GM23338 (cell line): ENCODE measurements at places on chromosomes 7 and 10. TPM values are rescaled to one million over a fixed set of nuclear protein-coding genes. Genes with fewer than 3 reads are reported as not detected.

ITGA8 gene
- total RNA-seq, result not detected in 2 replicates

MPLKIP gene
- 42.8 and 64.0 TPM in 2 replicates for total RNA-seq

- no peaks in the 10 kb centered on the region for H3K4me1 ChIP-seq
- no peaks in the 10 kb centered on the region for H3K36me3 ChIP-seq
- DNase-seq, result no peak
- no peaks in the 10 kb centered on the region for H3K27me3 ChIP-seq
Observed at GRCh38 chr7:32259931-32260596, 189.9 kb upstream of the PDE1C start.

MSMB gene
- not detected in 2 replicates for total RNA-seq

- H3K36me3 ChIP-seq, result no peaks in the 10 kb centered on the region
- no peak overlapping the region for H3K4me3 ChIP-seq
- no peaks in the 10 kb centered on the region for H3K27me3 ChIP-seq
- H3K27ac ChIP-seq, result no peak overlapping the region
Observed at GRCh38 chr7:72781161-72781560, 46.8 kb downstream of the TYW1B start.

GRCh38 chr7:132464740-132465139, 111.5 kb downstream of the PLXNA4 start:
- H3K4me3 ChIP-seq, result no peak overlapping the region
- H3K4me1 ChIP-seq, result peaks cover 16% of the 10 kb centered on the region
- no peaks in the 10 kb centered on the region for H3K27me3 ChIP-seq
- H3K36me3 ChIP-seq, result no peaks in the 10 kb centered on the region

UCMA gene
- total RNA-seq, result 8.6 and 12.7 TPM in 2 replicates

GRCh38 chr7:18541181-18541870, 45.8 kb downstream of the HDAC9 start:
- no peak overlapping the region for H3K4me3 ChIP-seq
- no peak for DNase-seq
- no peak overlapping the region for H3K27ac ChIP-seq
- H3K36me3 ChIP-seq, result no peaks in the 10 kb centered on the region

DNA sequence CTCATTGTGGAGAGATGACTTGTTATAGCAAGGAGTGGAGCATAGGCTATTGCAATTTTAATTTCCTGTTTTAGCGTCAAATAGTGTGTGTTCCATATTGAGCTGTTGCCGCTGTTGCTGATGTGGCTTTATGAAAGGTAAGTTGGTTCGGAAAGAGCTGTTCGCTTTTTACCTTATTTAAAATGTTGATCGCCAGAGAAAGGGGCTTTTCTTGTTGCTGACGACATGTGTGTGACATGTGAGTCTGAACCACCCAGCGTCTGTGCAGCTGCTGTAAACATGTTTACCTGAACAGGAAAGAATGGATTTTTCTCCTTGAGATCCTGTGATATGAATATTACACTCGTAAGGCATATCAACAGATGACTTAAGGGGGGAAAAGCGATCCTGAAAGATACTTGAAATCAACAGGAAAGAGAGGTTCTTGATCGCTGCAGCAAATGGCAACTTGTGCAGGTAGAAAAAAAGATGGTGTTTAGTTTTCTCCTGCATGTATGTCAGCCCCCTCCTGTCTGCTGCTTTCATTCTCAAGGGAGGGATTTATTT, 2.5 kb downstream of the ZEB1 start:
- peaks cover 12% of the 10 kb centered on the region for H3K4me1 ChIP-seq
- peaks cover 84% of the 10 kb centered on the region for H3K27me3 ChIP-seq
- no peaks in the 10 kb centered on the region for H3K36me3 ChIP-seq
- peak overlapping the region; percentile 61 for H3K4me3 ChIP-seq
- H3K27ac ChIP-seq, result no peak overlapping the region
- DNase-seq, result peak; percentile 3

ATRNL1 gene
- 24.0 and 29.7 TPM in 2 replicates for total RNA-seq

DNA sequence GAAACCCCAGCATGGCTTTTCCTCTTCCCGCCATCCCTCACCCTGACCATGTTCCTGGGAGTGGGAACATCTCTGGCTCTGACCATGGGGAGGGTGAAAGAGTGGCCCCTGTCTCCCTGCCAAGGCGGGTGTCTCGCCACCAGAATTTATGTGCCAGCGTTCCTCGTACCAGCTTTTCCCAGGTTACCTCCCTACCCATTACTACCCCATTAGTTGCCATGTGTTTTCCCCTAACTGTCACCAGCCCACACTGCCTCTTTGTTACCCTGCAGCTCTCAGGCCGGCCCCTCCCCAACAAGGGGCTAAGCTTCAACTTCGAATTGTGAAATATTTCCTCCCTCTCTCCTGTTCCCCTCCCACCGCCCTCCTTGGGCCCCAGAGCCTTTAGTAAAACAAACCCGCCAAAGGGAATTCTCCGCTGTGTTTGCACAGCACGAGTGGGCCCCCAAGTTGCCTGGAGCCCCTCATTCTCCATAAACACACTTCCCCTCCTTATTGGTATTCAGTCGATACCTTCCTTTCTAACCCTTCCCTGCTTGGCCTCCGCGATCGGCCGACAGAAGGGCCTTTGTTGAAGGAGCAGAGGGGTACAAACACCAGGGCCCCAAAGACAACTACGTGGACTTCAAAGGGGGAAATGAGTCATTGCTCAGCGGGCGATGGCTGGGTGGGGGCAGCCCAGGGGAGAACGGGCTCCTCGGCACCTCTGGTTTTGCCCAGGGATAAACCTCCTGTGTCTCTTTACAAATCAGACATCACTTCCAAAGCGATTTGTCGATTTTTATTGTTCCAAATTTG, 45.5 kb downstream of the SLIT1 start:
- H3K27ac ChIP-seq, result no peak overlapping the region
- no peaks in the 10 kb centered on the region for H3K36me3 ChIP-seq
- no peaks in the 10 kb centered on the region for H3K27me3 ChIP-seq
- peaks cover 15% of the 10 kb centered on the region for H3K4me1 ChIP-seq
- DNase-seq, result peak; percentile 39

GRCh38 chr7:49781996-49782395, 8.6 kb downstream of the VWC2 start:
- H3K4me3 ChIP-seq, result no peak overlapping the region
- H3K36me3 ChIP-seq, result no peaks in the 10 kb centered on the region
- no peaks in the 10 kb centered on the region for H3K4me1 ChIP-seq
- no peaks in the 10 kb centered on the region for H3K27me3 ChIP-seq

LIPF gene
- not detected in 2 replicates for total RNA-seq

DNA sequence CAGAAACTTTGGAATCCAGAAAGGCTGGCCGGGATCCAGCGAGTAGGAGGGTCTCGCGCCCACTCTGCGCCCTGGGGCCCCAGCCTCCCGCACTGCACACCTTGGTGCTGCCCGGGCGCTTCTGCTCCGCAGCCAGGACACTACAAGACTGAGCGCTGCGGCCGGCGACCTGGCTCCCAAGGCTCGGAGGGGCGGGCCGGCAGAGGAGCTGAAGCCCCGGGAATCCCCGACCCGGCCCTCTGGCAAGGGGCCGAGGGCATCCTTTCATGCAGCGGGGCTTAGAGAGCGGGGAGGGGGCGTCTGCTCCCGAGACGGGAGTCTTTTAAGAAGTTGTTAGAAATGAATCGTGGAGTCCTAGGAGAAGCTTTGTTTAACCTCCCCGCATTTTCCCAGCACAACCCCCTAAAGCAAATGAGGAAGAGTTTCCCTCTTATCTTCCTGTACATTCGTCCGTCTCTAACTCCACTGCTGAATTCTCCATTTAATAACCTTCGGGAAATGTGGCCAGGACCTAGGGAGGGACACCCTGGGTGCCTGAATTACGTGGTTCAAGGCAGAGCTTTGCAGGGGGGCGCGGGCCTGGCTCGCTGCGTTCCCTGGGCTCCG, 1.1 kb downstream of the VWC2 start:
- peaks cover 7% of the 10 kb centered on the region for H3K4me1 ChIP-seq
- H3K4me3 ChIP-seq, result peak overlapping the region; percentile 79
- DNase-seq, result peak; percentile 70

TSPAN33 gene
- total RNA-seq, result 46.8 and 51.5 TPM in 2 replicates

FAS gene
- 3.1 and 4.3 TPM in 2 replicates for total RNA-seq

DNA sequence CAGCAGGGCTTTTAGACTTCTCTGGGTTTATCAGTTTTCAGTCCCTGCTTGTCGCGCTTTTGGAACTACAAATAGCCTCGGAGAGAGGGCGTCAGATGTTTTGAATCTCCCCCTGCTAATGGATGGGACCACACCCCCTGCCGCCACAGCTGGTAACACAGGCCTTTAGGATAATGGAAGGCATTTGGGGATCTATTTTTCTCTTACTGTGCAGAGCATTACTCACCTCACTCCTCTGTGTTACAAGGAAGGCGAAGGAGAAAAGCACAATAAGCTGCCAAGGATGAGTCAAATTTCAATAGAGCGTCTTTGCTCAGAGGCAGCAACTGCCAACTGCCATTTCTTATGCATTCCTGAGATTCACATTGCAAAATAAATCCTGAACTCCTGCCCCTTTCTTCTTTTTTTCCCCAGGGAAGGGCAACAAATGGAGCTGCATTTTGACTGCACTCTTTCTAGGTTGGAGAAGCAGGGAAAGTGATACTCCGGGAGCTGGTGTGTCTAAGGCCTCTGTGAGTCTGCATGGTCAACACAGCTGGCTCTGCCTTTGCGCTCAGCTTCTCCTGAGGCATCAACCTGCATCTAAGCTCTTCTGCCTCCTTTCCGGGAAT, 31.5 kb upstream of the SMNDC1 start:
- peak overlapping the region; percentile 6; the same call in 1 of the 2 replicates for H3K27ac ChIP-seq
- H3K4me1 ChIP-seq, result peaks cover 16% of the 10 kb centered on the region
- no peak overlapping the region; the same call in 1 of the 2 replicates for H3K4me3 ChIP-seq
- no peaks in the 10 kb centered on the region for H3K27me3 ChIP-seq
- DNase-seq, result peak; percentile 64
- no peaks in the 10 kb centered on the region for H3K36me3 ChIP-seq

GRCh38 chr10:66980246-66980815, 54.5 kb downstream of the LRRTM3 start:
- H3K4me3 ChIP-seq, result no peak overlapping the region
- no peaks in the 10 kb centered on the region for H3K27me3 ChIP-seq
- no peak for DNase-seq
- H3K36me3 ChIP-seq, result no peaks in the 10 kb centered on the region
- H3K4me1 ChIP-seq, result no peaks in the 10 kb centered on the region

DNA sequence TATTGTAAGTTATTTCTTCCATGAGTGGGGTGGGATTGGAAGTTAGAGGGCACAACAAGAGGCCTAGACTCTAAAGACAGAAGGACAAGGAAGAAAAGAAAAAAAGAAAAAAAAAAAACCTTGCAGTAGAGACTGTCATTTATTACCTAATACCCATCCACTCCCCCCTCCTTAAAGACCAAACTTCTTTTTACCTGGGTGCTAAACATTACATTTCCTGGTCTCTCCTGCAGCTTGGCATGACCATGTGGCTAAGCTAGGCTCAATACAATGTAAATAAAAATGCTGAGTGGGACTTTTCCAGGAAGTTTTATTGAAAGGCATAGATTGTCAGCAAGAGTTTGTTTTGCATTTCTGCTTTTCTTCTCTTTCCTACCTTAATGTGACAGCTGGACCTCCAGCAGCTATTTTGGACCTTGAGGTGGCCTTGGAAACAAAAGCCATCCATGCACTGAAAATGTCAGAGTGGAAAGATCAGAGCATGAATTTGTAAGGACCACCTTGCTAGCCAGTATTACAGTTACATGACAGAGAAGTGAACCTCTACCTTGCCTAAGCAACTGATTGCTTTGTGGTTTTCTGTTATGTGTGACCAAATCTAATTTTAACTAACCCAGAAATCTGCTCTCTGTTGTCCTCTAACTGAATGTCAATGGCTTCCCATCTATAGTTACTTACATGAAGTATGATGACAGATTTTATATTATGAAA, 81.3 kb upstream of the SFMBT2 start:
- H3K27ac ChIP-seq, result no peak overlapping the region
- H3K36me3 ChIP-seq, result no peaks in the 10 kb centered on the region
- no peaks in the 10 kb centered on the region for H3K27me3 ChIP-seq
- DNase-seq, result no peak
- H3K4me1 ChIP-seq, result 0 out of 2 replicates have a peak, but pooled peaks cover 4% of the 10 kb centered on the region

- DNase-seq, result peak; percentile 75
- H3K27me3 ChIP-seq, result peaks cover 22% of the 10 kb centered on the region
- peaks cover 2% of the 10 kb centered on the region; the same call in 1 of the 2 replicates for H3K36me3 ChIP-seq
- no peak overlapping the region for H3K4me3 ChIP-seq
- H3K4me1 ChIP-seq, result peaks cover 28% of the 10 kb centered on the region
Observed at GRCh38 chr10:70437721-70438120, 3.8 kb downstream of the NODAL start.

GRCh38 chr7:51354897-51355296, 38.3 kb upstream of the COBL start:
- peaks cover 10% of the 10 kb centered on the region; the same call in 1 of the 2 replicates for H3K4me1 ChIP-seq
- DNase-seq, result peak; percentile 67
- no peak overlapping the region for H3K27ac ChIP-seq
- no peaks in the 10 kb centered on the region for H3K27me3 ChIP-seq
- no peak overlapping the region for H3K4me3 ChIP-seq

DNA sequence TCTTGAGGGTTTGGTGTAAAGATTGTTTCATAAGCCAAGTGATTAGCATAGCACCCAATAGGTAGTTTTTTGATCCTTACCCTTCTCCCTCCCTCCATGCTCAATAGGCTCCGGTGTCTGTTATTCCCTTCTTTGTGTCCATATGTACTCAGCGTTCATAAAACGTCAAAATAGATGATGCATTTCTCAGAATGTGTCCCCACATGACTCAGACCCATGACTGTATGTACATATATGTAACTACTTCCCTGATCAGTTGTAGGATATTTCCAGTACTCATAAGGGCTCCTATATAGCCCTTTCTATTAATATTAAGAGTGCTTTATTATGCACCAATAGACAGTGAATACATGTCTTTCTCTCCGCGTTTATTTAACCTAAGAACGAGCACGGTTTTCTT, 466.9 kb downstream of the KIF20B start:
- no peak overlapping the region for H3K4me3 ChIP-seq
- H3K4me1 ChIP-seq, result no peaks in the 10 kb centered on the region
- no peak for DNase-seq
- H3K27ac ChIP-seq, result no peak overlapping the region
- no peaks in the 10 kb centered on the region for H3K27me3 ChIP-seq

MGAM2 gene
- 0.07 TPM in 1 of 2 replicates, not detected in the other for total RNA-seq

GRCh38 chr10:119275085-119275484, 67.7 kb downstream of the GRK5 start:
- peaks cover 4% of the 10 kb centered on the region; the same call in 1 of the 2 replicates for H3K4me1 ChIP-seq
- H3K4me3 ChIP-seq, result no peak overlapping the region
- DNase-seq, result no peak
- no peak overlapping the region for H3K27ac ChIP-seq
- no peaks in the 10 kb centered on the region for H3K27me3 ChIP-seq

SPDYE9 gene
- not detected in 2 replicates for total RNA-seq

GRCh38 chr7:65938336-65938895, 43.6 kb downstream of the GUSB start:
- H3K27me3 ChIP-seq, result no peaks in the 10 kb centered on the region
- H3K4me3 ChIP-seq, result no peak overlapping the region
- no peaks in the 10 kb centered on the region for H3K4me1 ChIP-seq
- no peak for DNase-seq
- H3K36me3 ChIP-seq, result no peaks in the 10 kb centered on the region

GRCh38 chr7:137772748-137773147, 74.0 kb downstream of the DGKI start:
- no peaks in the 10 kb centered on the region for H3K36me3 ChIP-seq
- no peak overlapping the region for H3K4me3 ChIP-seq
- no peaks in the 10 kb centered on the region for H3K27me3 ChIP-seq
- H3K27ac ChIP-seq, result no peak overlapping the region
- peaks cover 13% of the 10 kb centered on the region; the same call in 1 of the 2 replicates for H3K4me1 ChIP-seq

GRCh38 chr10:14617852-14618251, 156.8 kb downstream of the FAM107B start:
- no peak overlapping the region for H3K27ac ChIP-seq
- no peak for DNase-seq
- peaks cover 6% of the 10 kb centered on the region; the same call in 1 of the 2 replicates for H3K4me1 ChIP-seq
- H3K27me3 ChIP-seq, result no peaks in the 10 kb centered on the region

CALCR gene
- total RNA-seq, result 1.4 and 1.6 TPM in 2 replicates

GPNMB gene
- 0.76 and 1.4 TPM in 2 replicates for total RNA-seq

GRCh38 chr10:538895-539294, 150.6 kb downstream of the DIP2C start:
- no peak for DNase-seq
- no peak overlapping the region for H3K27ac ChIP-seq
- no peaks in the 10 kb centered on the region for H3K36me3 ChIP-seq
- H3K4me1 ChIP-seq, result no peaks in the 10 kb centered on the region
- no peak overlapping the region for H3K4me3 ChIP-seq
